ENCODE measurements at places on chromosomes 5 and 9. TPM values are rescaled to one million over a fixed set of nuclear protein-coding genes. Genes with fewer than 3 reads are reported as not detected.

PFN3 gene
- total RNA-seq = not detected

STX17 gene
- total RNA-seq = 26.1 TPM

SPATA31C2 gene
- not detected for total RNA-seq

CSF1R gene
- total RNA-seq = 58.6 TPM

GAPT gene
- total RNA-seq = 2.0 TPM

TXNDC8 gene
- total RNA-seq = not detected

ANXA2R gene
- 2.0 TPM for total RNA-seq

SLC46A2 gene
- 0.35 TPM for total RNA-seq

Measured in mesenteric fat pad (tissue), 1 donor.